Upper lobe of left lung (tissue), 6 donors: ENCODE measurements at places on chromosomes 1 and 21.

DNA sequence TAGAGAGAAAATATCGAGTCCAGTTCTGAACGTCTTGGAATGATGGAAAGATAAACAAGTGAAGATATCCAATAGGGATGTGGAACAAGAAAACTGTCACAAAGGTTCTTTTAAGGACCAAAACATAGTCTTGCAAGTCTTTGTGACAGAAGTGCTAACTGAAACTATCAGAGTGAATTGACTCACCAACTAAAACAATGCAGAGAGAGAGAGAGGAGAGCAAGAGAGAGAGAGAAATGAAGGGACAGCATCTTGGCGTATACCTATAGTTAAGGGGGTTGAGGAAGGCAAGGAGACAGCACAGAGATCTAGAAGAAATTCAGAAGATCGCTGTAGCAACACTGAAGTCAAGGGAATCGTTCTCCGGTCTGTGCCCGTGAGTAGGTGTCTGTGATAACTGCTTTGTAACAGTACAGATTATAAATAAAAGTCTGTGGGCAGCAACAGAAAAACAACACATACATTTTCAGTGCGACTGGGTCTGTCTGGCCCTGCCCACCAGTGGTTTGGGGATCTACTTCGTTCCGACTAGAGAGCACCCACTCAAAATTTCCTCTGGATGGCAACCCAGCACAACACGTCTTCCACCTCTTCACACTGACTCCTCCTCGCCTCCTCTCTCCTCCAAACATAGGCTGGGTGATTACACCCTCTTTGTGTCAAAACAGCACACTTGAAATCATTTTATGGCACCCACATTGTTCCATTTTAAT, 4.8 kb upstream of the COA6 start:
- DNase-seq = no peak

- DNase-seq = no peak
Observed at GRCh38 chr1:208187499-208188041, 56.6 kb downstream of the PLXNA2 start.

- DNase-seq = no peak
Observed at GRCh38 chr1:10495952-10496351, 21.2 kb downstream of the PEX14 start.

GRCh38 chr1:167165948-167166689, 54.6 kb upstream of the POU2F1 start:
- DNase-seq = no peak

DNA sequence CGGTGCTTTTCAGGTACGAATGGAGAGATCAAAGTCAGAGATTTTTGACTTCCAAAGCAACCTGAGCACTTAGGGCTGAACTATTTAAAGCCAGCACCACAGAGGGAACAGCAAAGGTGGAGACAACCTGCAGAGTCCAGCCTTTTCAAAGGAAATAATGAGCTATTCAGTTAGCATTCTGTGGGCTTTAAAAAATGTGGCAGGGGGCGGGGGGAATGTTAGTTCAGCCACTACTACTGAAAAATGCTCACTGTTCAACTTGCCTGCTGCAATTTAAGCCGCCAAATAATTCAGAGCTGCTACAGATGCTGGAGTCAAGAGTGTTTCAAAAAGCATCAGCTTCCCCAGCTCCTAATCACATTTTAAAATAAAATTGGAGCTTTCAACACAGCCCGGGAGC, 473.3 kb upstream of the PLXNA2 start:
- no peak for DNase-seq

DNA sequence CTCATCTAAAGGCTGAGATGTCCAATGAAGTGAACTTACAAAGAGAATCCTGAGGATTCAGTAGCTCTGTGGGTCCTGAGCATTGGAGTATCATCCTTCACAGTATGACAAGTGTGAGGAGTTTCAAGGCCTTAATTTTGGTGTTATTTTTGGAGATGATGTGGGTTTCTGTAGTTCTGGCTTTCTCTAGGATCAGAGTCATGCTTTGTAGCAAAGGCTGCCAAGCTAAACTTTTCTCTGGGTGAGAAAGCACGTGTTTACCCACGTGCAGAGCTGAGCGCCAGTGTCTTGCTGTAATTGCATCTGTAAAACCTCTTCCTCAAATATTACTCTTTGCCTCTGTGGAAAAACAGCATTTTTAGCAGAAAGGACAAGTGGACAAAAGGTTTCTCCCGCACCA, 387.8 kb upstream of the LYPLAL1 start:
- no peak for DNase-seq

- DNase-seq = no peak
Observed at GRCh38 chr1:22563671-22564602, 648 bp downstream of the EPHA8 start.

GRCh38 chr21:37032877-37033471, 26.5 kb downstream of the RIPPLY3 start:
- no peak for DNase-seq

DNA sequence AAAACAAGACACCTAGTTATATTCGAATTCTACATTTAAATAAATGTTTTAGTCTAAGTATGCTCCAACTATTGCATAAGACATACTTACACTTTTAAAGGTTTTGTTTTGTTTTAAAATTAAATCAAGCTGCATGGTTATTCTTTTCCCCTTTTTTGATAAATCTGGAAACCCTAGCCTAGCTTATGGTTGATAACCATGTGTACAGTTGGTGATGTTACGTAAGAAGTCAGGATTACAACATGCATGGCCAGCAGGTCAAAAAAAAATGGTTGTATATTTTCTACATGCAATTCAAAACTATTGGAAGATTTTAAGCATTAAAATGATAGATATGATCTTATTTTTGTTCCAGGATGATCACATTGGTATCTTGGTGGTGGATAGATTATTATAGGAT, 1600.6 kb downstream of the PLA2G4A start:
- no peak for DNase-seq

GRCh38 chr1:95584315-95584714, 350.3 kb downstream of the RWDD3 start:
- DNase-seq = no peak

GRCh38 chr1:203214871-203215270, 14.6 kb downstream of the CHIT1 start:
- DNase-seq = no peak

DNA sequence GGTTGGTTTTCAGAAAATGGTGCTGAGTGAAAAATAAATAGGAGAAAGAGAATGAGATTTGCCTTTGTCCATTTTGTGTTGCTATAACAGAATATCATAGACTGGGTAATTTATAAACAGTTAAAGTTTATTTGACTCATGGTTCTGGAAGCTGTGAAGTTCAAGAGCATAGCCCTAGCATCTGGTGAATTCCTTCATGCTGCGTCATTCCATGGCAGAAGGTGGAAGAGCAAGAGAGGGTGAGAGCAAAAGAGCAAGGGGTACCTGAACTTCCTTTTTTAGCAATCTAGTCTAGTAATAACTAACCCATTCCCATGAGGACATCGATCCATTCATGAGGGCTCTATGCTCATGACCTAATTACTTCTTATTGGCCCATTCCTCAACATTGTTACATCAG, 209.1 kb upstream of the ZP4 start:
- DNase-seq = no peak

DNA sequence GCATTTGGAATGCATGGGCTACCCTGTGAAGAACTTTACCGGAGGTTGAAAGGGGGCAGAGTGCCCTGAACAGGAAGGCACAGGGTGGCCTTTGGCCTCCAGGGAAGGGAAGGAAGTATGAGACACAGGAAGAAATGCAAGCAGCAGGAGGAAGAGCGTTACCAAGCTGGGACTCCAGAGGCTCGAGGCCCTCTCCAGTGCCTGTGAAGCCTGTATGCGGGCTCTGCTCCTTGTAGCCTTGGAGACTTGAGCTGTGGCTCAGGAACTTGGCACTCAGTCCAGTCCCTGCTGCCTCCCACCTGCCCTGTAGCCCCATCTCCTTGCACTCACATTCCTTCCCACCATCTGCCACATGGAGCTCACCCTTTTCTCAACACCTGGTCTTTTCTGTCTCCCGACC, 33.5 kb upstream of the RNF19B start:
- DNase-seq = peak; percentile 34

DNA sequence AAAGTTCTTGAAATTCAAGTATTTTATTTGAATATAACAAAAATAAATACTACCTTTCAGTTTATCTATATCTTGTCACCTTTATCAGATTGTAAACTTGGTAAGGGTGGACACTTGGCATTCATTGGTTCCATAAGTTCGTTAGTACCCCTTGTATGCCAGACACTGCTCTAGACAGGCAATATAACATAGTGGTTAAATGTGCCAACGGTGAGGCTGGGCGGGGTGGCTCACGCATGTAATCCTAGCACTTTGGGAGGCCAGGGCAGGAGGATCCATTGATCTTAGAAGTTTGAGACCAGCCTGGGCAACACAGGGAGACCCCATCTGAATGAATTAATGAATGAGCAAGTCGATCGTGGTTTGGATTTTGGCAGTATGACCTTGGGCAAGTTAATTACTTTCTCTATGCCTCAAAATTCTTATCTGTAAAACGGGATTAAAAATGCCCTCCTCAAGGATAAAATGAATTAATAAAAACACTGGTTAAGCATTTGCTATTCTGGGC, 26.3 kb upstream of the SH3D21 start:
- no peak for DNase-seq

GRCh38 chr21:34075760-34076660, 2.6 kb downstream of the MRPS6 start:
- DNase-seq = no peak

DNA sequence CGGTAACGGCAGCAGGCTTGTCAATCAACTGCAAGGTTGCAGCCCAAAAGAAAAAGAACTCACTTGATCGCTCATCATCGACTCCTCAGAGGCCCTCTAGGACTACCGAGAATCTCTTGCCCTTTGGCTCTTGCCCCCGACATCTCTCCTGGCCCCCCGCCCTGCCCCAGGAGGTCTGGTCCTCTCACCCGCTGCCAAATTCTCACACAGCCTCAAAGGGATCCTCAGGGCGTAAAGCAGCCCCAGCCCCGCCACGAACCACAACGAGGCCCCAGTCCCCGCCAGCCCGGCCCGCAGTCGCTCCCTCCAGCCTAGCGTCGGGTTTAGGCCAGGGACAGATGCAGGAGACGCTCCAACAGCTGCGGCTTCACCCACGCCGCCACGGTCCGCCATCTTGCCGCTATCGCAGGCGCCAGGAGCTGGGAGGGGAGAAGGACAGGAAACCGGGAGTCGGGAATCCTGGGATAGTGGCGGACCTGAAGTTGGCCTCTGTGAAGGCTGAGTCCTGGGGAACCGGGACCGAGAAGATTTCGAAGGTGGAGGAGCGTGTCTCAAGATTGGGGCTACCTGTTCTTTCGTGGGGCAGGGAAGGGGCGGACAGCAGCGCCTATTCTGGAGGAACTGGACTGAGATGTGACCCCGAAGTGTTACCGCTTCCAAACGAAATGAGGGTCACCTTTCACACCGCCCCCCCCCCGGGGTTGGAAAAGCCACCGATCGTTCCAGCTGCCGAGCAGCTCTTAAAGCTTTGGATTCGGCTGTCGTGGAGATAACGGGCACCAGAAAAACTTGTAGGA, at the start of gene ST7L:
Gene ST7L (minus strand): TSS at position 421 of the 797 bp plus-strand sequence. CDS start 28 bp downstream, at position 393.
- DNase-seq = peak; percentile 92

GRCh38 chr1:19625291-19625937, 18.7 kb upstream of the NBL1 start:
- DNase-seq = no peak

- no peak for DNase-seq
Observed at GRCh38 chr1:39395357-39395831, 96.0 kb upstream of the BMP8A start.

DNA sequence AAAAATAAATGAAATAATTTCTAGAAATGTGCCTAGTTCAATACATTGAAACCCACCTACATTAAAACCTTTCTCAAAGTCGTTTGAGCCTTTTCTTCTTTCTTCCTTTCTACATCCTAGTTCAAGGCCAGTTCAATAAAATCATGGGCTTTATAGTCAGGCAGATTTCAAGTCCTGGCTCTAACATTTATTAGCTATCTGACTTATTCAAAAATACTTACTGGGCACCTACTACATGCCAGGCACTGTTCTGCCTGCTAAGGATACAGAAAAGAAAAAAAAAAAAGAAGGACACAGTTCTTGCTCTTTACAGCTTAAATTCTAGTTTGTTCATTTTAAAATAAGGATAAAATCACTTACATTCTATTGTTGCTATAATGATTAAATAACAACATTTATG, 134.2 kb upstream of the FGGY start:
- no peak for DNase-seq

- DNase-seq = no peak
Observed at GRCh38 chr1:66346057-66346795, 187.7 kb upstream of the SGIP1 start.

DNA sequence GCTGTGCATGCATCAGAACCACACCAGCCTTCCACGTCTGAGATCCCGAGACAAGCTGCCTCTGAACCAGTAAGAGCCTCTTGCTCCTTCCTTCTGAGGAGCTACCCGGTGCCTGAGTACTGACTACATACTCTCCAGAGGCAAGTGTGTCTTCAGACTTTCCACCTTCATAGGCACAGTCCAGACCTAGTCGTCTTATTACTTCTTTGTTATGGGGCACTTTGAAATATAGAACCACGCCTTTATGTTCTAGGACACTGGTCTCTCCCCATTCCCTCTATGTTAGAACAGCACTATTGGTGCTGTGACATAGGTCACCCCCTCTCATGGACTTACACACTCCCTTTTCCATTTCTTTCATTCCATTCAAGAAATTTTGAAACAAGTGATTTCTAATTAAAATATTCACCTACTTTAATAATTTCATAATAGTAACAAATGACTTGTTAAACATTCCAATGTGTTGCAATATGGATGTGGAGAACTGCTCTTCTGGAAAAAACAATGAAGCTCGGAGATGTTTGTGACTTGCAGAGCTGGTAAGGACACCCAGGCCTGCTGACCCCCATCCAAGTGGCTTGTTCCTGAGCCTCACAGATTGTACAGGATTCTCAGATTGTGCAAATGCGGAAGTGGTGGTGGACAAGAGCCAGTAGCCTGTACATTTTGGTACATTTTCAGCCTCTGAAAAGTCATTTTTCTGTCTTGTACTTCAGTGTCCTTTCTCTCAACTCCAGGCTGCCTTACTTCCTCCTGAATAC, 76.1 kb upstream of the SIPA1L2 start:
- no peak for DNase-seq

- DNase-seq = no peak
Observed at GRCh38 chr1:200445213-200445612, 35.4 kb upstream of the ZNF281 start.

- DNase-seq = no peak
Observed at GRCh38 chr1:236450779-236451178, 56.7 kb downstream of the EDARADD start.

DNA sequence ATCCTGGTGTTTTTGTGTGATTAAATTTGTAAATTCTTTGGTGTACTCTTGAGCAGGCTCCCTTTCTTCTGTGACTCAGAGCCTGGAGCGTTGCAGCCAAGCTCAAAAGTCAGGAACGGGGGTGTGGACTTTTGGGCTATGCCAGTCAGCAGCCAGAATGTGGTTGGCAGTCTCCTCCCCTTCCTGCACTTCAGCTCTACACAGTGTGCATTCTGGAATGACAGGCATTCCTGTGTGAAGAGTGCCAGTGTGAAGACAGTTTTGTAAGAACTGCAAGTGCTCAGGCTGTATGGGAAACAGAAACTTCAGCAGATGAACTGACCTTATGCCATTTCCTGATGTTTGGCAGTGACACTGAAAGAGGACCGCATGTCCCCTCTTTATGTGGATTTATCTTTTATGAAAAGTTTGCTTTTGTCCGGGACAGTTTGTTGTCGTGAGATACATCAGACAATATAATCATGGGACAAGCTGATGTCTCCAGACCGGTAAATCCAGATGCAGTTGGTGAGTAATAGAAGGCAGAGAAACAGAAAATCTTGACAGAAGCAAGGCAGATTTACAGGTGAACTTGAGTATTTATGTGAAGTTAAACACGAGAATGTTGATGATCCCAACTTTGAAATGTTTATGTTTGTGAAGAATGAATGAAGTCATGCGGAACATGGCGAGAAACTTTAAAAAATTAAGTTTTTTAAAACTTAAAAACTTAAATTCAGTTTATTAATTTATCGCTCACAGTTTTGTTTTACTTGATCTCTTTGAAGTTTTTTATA, 67.7 kb upstream of the RCC1 start:
- DNase-seq = no peak
